ENCODE measurements at places on chromosomes 5 and 9.

GRCh38 chr9:74007833-74008232 lies 489.3 kb upstream of the RORB start:
- no peak for DNase-seq

- no peak for DNase-seq
These were observed 11.9 kb downstream of the FAM240B start for GRCh38 chr9:38707885-38708637.

DNA sequence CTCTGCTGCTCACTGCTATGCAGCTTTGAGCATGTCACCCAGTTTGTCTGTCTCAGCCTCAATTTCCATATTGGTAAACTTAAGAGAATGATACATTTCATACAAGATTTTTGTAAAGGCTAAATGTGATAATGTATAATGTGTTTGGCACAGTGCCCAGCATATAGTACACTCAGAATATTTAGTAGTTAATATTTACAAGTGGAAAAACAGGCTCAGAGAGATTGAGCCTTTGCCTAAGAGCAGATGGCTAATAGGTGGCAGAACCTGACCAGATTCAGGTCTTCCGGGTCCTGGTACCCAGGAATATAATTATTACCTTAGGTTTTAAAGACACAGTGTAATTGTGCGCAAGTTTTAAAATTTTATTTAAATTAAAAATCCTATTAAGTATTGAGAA lies 46.8 kb upstream of the KIAA1958 start:
- DNase-seq: no peak

GRCh38 chr5:169164481-169164925 lies 136.4 kb downstream of the SLIT3 start:
- DNase-seq: no peak

GRCh38 chr5:1503241-1504068 lies 20.3 kb downstream of the LPCAT1 start:
- no peak for DNase-seq

- DNase-seq: no peak
These were observed 22.5 kb downstream of the NEK6 start for GRCh38 chr9:124280176-124280691.

DNA sequence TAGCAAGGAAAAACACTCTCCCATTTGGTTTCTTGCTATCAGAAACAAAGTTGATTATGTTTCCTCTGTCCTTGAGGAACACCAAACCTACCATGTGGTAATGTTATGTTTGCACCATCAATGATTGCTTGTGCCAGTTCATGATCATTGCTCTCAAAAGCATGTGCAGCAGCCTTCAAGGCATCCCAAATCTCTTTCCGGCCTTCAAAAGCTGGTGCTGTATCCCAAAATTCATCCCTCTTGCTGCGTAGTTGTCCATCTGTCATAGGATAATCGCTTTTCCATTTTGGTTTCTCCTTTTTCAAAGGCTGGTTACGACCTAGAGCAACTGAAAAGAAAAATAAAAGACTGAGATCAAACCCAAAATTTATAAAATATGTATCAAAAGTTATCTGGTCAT lies 40.1 kb downstream of the EFCAB9 start:
- no peak for DNase-seq

- DNase-seq: no peak
These were observed 203.2 kb downstream of the TLR4 start for GRCh38 chr9:117907420-117907819.

DNA sequence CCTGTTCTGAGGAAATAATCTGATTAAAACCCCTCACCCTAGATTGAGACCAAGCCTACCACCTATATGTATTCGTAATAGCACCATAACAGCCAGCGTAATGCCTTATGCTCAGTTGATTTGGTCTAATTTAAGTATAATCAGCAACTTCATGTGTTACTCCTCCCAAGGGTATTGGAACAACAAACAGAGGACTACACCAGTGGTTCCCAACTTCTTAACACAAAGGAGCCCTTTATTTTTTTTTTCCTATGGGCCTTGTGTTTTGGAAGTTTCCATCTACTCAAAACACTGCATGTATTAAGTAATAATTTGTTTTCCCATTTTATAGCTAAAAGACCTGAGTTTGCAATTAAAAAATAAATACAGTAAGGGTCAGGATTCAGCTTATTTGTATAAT lies 140.7 kb downstream of the ADAMTSL1 start:
- DNase-seq: no peak

GRCh38 chr9:84315278-84315877 lies 25.2 kb downstream of the SLC28A3 start:
- peak; percentile 31 for DNase-seq

GRCh38 chr5:15819617-15820016 lies 319.6 kb downstream of the FBXL7 start:
- DNase-seq: no peak

DNA sequence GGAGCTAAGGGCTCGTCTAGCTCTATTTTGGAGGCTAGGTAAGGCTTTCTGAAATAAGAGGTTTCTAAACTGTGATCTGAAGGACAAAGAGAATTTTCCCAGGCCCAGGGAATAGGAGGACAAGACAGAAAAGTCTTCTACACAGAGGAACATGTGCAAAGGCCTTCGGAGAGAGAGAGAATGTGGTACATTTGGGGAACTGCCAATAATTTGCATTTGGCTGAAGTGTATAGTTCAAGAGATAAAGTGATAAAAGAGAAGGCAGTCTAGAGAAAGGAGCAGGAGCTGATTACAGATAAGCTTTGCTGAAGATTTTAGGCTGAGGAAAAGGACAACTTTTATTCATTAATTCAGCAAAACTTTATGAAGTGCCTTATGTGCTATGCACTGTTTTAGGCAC lies 214.4 kb upstream of the ELL2 start:
- DNase-seq: no peak

Measured in stimulated activated CD4-positive, alpha-beta T cell treated with anti-CD3 and anti-CD28 coated beads, Interleukin-12 subunit alpha, Interleukin-12 subunit beta, amount 100 ng/mL, for 24 hours (primary cell).